ENCODE measurements at places on chromosomes 13 and 19.
A peak's percentile ranks its signal among the peaks of the same experiment; 100 is the strongest.

DNA sequence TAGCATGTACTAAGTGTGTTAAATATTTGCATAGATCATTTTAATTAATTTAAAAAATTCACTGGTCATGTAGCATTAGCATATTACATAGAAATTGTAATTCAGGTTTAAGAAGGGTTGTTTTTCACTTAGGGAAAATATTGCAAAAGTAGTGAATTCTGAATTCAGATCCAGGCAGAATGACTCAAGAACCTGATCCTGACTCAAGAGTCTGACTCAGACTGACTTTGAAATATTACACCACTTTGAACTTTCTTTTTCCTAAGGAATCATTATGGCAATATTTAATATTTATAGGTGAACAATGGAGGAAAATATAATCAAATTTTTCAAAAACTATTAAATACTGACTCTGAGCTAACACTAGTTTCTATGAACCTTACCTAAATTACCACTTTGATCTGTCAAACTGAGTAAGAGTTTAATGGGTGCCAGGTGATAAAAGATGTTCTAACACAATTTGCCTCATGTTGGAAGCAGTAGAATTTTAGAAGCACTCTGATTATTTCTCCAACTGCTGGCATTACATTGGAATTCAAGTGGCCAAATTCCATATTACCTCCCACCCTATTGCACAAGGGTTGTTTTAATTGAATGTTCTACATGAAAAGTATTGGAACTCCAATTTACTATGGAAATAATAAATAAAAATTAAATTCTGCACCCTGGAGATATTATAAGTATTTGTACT is 261.6 kb downstream of the SLITRK1 start:
- no peak for DNase-seq

GRCh38 chr19:41328842-41329225 is 18.9 kb downstream of the CCDC97 start:
- DNase-seq: no peak

DNA sequence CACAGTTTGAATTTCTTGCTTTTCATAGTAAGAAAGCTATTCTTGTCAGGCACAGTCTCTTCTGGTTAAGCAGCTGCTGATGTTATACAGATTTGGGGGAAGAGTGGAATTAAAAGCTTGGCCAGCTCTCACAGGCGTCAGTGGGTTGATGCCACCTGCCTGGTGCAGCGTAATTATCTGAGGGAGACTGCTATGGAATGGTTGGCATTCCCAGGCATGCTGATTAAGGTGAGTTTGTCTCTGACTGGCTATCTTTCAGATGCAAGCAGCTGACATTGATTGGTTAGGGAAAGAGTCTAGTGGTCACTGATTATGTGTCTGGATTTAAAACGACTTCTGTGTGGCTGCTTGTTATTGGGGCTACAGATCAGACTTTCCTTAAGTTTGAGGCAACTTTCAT is 948.4 kb downstream of the UQCRFS1 start:
- DNase-seq: no peak

DNA sequence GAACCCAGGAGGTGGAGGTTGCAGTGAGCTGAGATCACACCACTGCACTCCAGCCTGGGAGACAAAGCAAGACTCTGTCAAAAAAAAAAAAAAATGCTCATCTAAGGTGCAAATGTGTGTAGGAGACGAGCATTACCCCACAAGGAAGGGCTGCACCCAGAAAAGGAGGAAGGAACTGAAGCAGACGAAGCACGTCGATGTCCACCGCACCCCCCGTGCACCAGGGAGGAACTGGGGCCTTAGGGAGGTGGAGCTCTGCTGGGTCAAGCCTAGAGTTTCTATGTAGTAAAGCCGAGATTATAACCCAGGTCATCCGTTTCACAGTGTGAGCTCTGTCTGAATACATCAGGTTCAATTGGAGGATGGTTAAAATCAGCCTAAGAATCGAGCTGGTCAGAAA is 1.1 kb downstream of the VSTM1 start:
- no peak for DNase-seq

GRCh38 chr13:67827992-67828391 is 597.9 kb upstream of the PCDH9 start:
- peak; percentile 32 for DNase-seq

DNA sequence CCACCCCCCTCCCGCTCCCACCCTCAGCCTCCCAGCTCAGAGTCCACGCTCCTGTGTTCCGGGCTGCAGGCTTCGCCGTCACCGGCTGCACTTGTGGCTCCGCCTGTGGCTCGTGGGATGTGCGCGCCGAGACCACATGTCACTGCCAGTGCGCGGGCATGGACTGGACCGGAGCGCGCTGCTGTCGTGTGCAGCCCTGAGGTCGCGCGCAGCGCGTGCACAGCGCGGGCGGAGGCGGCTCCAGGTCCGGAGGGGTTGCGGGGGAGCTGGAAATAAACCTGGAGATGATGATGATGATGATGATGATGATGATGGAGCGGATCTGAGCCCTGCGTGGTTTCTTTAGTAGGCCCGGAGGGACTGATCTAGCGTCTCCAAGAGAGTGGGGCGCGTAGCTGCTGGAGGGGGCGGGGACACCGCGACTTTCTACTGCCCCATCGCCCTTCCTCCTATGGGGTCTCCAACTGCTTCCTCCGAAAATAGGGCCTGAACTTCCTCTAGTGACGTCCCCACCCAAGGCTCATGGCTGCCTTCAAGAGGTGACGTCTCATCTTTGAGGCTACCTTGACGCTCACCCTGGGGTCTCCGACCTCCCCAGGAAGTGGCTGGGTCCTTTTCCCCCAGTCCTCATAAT is 1.4 kb downstream of the RETN start:
- DNase-seq: no peak

DNA sequence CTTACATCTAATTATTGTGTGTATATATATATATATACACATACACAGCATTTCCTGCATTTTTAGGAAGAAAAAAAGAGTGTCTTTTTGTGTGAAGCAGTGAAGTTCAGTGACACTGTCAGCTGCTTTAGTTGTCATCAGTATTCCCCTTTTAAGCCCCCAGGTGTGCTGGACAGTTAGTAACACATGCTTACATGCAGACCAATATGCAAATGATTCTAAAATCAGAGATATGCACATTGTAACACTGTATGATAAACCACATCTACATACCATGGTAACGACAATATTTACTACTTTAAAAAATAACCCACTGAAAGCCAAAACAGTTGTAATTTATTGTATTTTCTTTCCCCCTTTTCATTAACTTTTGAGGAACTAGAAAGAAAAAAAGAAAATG is 16.8 kb downstream of the LHFPL6 start:
- peak; percentile 69 for DNase-seq

DNA sequence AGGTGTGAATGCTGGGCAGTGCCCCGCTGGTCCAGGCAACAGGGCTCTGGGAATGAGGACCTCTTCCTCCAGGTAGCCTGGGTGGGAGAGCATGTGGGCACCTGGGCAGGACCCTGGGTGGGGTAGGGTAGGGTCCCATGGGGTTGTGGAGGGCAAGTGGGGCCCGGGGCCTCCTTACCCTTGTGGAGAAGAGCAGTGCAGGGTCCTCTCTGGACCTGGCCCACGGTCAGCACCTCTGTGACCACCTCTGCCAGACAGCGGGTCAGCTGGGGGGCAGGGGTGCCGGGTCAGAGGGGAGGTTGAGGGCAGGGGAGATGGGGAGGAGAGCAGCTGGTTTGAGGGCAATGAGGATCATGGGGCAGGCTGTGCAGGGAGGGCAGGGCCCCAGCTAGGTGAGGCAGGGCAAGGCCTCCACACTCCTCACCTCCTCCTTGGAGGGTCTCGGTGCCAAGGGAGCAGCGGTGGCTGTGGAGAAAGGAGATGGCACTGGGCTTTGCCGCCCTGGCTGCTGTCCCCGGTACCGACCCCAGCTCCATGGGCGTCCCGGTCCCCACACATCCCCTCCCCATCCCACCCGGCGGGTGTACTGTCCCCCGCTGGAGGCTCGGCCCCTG is 491 bp downstream of the CCER2 start:
- DNase-seq: no peak

GRCh38 chr19:16586477-16586871 is 14.3 kb upstream of the SLC35E1 start:
- DNase-seq: no peak

DNA sequence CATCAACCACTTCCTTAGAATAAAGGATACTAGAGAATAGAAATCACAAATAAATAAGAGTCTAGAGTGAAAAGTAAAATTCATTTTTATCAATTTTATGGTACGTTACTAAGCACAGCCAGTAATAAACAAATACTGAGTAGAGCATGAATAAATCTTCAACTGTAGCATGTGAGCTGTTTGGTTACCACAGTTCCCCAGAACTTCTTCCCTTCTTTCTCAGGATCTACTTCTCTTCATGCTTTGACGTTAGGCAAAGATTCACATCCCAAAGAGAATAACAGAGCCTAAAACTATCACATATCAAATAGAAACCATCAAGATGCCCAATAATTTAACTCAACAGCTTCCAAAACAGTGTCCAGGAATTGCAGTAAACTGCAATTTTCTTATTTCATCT is 7.4 kb downstream of the RUBCNL start:
- DNase-seq: no peak

DNA sequence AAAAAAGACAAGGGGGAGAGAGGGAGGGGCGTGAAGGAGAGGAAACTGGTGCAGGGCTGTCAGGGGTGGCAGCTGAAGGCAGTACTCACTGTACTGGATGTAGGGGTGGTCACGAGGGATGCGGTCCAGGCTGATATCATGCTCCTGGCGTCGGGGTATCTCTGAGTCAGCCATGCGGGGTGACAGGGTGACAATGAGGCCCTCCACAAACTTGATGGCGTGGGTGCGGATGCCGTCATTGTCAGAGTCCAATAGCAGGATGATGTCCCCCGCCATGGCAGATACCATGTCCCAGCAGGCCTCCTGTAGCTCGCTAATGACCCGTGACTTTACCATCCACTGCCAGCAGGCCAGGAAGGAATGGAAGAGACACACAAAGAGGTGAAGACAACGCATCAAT is 15.3 kb downstream of the SYMPK start:
- DNase-seq: no peak

DNA sequence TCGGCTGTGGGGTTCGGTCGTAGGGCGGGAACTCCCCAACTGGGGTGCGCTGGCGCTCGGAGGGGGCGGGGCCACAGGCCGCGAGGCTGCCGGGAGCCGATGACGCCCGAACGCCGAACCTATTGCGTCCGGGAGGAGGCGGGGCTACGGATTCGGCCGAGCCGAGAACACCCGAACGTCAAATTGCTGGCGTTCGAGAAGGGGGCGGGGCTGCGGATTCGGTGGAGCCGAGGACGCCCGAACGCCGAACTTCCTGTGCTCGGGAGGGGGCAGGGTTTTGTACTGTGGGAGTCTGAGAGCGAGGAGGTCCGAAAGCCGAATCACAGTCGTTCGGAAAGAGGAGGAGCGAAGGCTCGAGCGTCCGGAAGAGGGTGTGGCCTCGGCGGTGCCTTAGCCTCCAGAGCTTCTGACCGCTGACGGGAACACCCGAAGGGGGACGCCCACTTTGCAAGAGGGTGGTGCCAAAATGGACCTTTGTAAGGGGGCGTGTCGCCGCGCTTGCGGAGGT is 551 bp upstream of the TSEN34 start:
- DNase-seq: peak; percentile 100

DNA sequence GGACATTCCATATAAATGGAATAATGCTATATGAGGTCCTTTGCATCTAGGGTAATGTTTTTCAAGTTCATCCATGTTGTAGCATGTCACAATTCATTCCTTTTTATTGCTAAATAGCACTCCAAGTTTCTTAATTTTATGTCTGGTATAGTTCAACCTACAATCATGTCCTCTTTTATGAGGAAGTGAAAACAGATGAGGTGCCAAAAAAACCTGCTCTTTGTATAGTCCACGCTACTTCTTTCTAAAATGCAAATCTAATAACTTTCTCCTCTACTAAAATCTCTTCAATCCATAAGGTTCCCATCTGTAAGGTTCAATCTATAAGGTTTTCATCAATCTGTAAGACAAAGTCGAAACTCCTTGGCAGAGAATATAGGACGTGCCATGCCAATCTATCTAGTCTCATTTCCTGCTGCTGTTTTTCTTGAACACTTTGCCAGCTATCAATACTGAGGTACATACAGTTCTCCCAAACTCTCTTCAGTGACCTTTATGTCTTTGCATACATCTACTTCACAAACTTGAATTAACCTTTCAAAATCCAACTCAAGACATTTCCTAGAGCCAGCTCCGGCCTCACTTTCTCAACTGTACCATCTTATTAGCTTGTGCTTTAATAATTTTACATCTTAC is 33.7 kb downstream of the INTS6 start:
- DNase-seq: no peak

- no peak for DNase-seq
Observed at GRCh38 chr19:16175954-16176353, 2.6 kb upstream of the CIB3 start.

GRCh38 chr13:111187960-111188541 is 72.9 kb downstream of the ARHGEF7 start:
- DNase-seq: no peak

DNA sequence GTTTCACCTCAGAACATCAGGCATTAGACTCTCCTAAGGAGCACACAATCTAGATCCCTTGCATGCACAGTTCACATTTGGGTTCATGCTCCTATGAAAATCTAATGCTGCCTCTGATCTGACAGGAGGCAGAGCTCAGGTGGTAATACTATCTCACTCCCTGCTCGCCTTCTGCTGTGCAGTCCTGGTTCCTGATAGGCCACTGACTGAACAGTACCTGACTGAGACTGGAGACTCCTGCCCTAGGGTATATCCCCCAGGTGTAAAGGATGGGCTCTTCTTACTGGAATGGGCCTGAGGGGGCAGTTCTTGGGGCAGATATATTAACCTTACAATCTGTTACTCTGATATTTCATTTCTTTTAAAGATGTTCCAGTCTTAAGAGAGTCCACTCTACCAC is 6.3 kb downstream of the OBI1 start:
- DNase-seq: no peak

DNA sequence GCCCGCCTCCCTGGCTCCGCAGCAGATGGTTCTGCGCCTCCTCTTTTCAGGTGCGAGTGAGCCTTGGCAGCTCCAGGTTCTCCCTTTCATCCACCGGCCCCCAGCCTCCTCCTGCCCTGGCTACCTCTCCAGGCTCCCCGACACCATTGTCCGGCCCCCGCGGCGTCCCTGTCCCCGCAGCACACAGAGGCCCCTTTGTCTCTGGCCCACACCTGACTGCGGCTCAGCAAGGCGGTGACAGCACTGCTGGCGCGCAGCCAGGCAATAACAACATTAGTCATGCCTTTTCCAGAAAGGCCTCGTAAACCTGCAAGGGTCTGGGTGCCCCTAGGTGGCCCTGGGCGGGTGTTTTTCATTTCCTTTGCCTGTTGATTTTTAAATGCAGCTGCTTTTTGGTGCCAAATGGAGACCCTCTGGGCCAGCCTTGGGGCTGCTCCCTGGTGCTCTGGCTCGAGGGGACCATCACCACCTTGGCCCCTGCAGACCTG is 73.2 kb upstream of the MEDAG start:
- DNase-seq: peak; percentile 88

DNA sequence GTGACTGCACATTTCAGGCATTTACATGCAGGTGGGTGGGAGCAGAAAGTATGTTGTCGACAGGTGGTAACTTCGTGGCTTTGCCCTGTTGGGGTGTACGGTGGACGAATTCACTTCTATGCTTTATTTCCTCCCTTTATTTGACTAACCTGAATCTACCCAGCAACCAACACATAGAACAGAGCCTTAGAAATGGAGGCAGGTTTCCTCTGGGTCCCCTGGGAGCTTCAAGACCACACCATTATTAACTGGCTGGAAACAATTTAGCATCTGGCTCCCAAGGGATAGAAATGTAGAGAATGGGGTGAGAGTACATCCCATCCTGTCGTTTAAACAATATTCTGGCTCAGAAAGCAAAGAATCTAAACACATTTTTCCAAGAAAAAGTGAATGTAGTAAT is 244.4 kb downstream of the DLEU7 start:
- DNase-seq: no peak

GRCh38 chr19:9431475-9431874 is 3.9 kb downstream of the ZNF266 start:
- peak; percentile 37 for DNase-seq

- no peak for DNase-seq
Observed at GRCh38 chr19:5922161-5922545, 8.1 kb downstream of the CAPS start.

All from common myeloid progenitor, CD34-positive (primary cell).